Progenitor cell of endocrine pancreas (in vitro differentiated cells): ENCODE measurements at places on chromosomes 6 and 20. TPM values are rescaled to one million over a fixed set of nuclear protein-coding genes. Genes with fewer than 3 reads are reported as not detected.

MACROD2 gene
- total RNA-seq, result 6.4 and 7.6 TPM in 2 replicates

ASF1A gene
- total RNA-seq, result 29.5 and 30.5 TPM in 2 replicates

SMPDL3A gene
- 8.6 and 11.0 TPM in 2 replicates for total RNA-seq

GRCh38 chr6:14305131-14305530, 187.6 kb downstream of the CD83 start:
- peaks cover 67% of the 10 kb centered on the region for H3K4me1 ChIP-seq
- no peak for DNase-seq
- peaks cover 6% of the 10 kb centered on the region for H3K27me3 ChIP-seq
- no peak overlapping the region for H3K4me3 ChIP-seq

RMND1 gene
- 38.5 and 40.2 TPM in 2 replicates for total RNA-seq

- H3K27me3 ChIP-seq, result no peaks in the 10 kb centered on the region
- no peak overlapping the region for H3K4me3 ChIP-seq
- no peaks in the 10 kb centered on the region for H3K36me3 ChIP-seq
- no peaks in the 10 kb centered on the region for H3K4me1 ChIP-seq
- peak overlapping the region; percentile 7 for H3K27ac ChIP-seq
Observed at GRCh38 chr6:74979065-74979766, 226.6 kb downstream of the COL12A1 start.

FAM209B gene
- not detected in 2 replicates for total RNA-seq

DNA sequence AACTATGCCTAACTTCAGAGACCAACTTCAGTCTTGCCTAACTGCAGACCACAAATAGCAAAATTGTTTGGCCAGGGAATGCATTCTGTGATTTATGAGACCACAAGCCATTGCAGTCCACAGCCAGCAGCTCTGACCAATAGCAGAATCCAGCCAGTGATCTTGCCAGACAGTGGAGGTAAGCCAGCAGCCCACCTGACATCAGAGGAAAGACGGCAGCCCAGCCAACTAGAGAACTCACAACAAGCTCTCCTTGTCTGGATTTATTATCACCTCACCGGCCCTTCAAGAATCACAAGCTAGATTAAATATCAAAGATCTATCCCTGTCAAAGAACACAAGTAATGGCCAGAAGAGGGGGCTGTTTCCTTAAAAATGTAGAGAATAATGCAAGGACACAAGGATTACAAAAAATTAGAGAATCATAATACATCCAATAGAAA, 66.5 kb upstream of the SLC35F1 start:
- H3K4me3 ChIP-seq, result no peak overlapping the region
- no peaks in the 10 kb centered on the region for H3K36me3 ChIP-seq
- no peaks in the 10 kb centered on the region for H3K27me3 ChIP-seq
- no peak overlapping the region for H3K27ac ChIP-seq

GRCh38 chr20:47334022-47334551, 22.4 kb downstream of the ZMYND8 start:
- no peak overlapping the region for H3K4me3 ChIP-seq
- H3K4me1 ChIP-seq, result peaks cover 35% of the 10 kb centered on the region
- H3K36me3 ChIP-seq, result peaks cover 30% of the 10 kb centered on the region
- DNase-seq, result no peak

F13A1 gene
- total RNA-seq, result 0.24 and 0.31 TPM in 2 replicates

DNA sequence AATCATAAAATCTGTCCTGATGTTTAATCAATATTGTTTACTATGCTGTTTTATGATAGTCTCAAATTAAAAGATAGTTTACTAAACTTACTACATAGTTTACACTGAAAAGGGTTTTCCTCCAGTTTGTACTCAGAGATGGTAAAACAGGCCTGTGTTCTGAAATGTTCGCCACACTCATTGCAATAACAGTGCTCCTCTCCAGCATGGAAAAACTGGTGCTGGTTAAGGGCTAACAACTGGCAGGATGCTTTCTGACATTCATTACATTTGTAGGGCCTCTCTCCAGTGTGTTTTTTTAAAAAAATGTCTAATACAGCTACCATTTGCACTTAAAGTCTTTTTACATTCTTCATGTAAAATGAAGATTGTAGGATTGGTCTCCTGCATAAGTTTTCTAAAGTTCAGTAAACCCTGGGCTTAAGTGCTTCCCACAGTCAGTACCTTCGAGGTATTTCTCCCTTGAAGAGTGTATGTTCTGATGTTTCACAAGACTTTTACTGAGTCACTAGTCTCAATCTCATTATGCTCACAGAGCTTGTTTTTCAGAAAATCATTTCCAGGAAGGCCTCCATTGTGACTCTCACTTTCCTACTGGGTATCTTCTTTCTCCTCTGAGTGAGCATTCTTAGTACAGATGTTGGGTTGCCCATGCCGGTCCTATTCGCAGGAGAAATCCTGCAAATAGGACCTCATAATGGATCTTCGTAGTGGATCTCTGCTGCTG, 8.7 kb upstream of the ZSCAN12 start:
- no peak overlapping the region for H3K4me3 ChIP-seq
- peaks cover 1% of the 10 kb centered on the region for H3K36me3 ChIP-seq
- H3K4me1 ChIP-seq, result no peaks in the 10 kb centered on the region
- no peak overlapping the region for H3K27ac ChIP-seq
- DNase-seq, result no peak
- H3K27me3 ChIP-seq, result no peaks in the 10 kb centered on the region

PHACTR3 gene
- total RNA-seq, result 1.1 and 1.4 TPM in 2 replicates

- DNase-seq, result no peak
- no peaks in the 10 kb centered on the region for H3K27me3 ChIP-seq
- no peaks in the 10 kb centered on the region for H3K36me3 ChIP-seq
- no peak overlapping the region for H3K27ac ChIP-seq
Observed at GRCh38 chr6:25061289-25061936, 125.7 kb upstream of the RIPOR2 start.

GRCh38 chr6:27311806-27312145, 297 bp downstream of the POM121L2 start:
- H3K4me1 ChIP-seq, result peaks cover 2% of the 10 kb centered on the region
- DNase-seq, result no peak
- H3K36me3 ChIP-seq, result no peaks in the 10 kb centered on the region
- H3K27me3 ChIP-seq, result peaks cover 58% of the 10 kb centered on the region
- H3K4me3 ChIP-seq, result peak overlapping the region; percentile 79

DNA sequence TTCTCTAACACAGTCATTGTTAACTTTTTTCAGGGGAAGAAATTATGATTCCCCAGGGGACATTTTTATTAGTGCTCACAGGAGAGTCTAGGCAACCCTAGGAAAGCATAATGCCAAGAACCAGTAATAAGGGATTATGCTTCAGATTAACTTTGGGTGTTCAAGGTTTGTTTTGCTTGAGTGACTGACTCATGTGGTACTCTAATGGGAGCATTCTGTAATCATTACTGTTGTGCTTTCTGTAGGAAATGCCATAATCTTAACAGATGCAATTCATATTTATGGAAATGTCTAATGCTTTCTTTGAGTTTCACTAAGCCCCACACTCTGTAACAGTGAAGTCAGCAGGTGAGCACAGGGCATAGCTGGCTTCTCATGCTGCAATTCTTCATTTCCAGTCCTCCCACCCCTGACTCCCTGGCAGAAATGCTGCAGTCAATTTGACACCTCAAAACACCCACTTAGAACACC, 263.4 kb upstream of the MAN1A1 start:
- H3K27me3 ChIP-seq, result peaks cover 5% of the 10 kb centered on the region
- H3K4me3 ChIP-seq, result no peak overlapping the region

GRCh38 chr6:46207174-46207573, 36.4 kb upstream of the ENPP5 start:
- no peak overlapping the region for H3K4me3 ChIP-seq
- peaks cover 3% of the 10 kb centered on the region for H3K27me3 ChIP-seq
- H3K27ac ChIP-seq, result no peak overlapping the region
- H3K36me3 ChIP-seq, result peaks cover 1% of the 10 kb centered on the region

ATG5 gene
- total RNA-seq, result 39.6 and 40.8 TPM in 2 replicates
